Activated CD4-positive, alpha-beta T cell treated with anti-CD3 and anti-CD28 coated beads, Interleukin-2, amount 50 U/mL, for 16 hours (primary cell): ENCODE measurements at places on chromosomes 7 and 10.

DNA sequence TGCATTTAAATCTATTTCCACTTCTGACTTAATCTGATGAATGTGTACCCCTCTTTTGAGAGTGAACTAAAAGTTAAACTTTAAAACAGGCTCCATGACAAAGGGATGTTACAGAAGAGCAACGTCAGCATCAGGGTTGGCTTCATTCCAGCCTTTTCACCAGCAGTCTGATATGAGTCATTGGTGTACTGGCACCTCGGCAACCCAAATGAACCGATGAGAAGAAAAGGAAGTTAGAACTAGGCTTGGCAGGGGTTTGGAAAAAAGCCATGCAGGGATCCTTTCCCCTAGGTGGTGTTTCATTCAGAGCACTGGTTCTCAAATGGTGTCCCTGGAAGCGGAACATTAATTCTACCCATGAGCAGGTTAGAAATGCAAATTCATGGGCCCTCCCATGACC lies 53.6 kb downstream of the SEC61G start:
- peak; percentile 3 for DNase-seq

DNA sequence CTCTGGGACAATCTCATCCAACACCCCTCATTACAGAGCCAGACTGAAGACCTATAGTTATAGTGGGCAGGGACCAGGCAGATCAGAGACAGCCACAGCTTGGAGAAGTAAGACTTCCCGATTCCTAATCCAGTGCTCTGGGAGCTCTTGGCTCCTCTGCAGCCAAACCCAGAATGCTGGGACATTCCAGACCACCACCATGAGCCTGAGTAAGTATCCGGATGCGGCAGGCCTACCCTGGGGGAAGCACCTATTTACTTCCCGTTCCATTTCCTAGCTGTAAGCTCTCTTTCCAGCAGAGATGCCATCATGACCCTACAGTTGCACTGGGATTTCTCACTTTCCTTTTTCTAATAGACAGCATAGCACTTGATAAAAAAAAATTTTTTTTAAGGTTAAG lies 16.4 kb downstream of the HIP1 start:
- DNase-seq = no peak

GRCh38 chr7:45971661-45972175 lies 50.6 kb upstream of the IGFBP3 start:
- DNase-seq = no peak

- no peak for DNase-seq
Observed at GRCh38 chr10:103281753-103282152, 4.8 kb downstream of the INA start.

DNA sequence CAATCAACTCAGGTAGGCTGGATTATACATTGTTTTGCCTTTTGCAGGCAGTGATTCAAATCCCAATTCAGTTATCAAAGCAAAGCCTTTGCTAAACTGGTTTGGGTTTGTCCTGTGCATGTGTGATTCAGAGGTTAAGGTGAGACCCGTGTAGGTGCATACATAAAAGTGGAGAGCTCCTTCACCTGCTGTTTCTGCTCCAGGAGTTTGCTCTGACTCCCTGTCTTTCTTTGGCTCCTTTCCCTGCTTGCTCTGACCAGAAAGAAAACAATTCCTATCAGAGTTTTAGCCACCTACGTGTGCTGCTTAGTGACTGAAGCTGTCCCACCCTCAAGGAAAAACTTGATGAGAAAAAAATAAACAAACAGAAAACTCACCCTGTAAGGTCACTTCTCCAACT lies 101.1 kb downstream of the TPST1 start:
- DNase-seq = no peak

GRCh38 chr10:92208157-92208720 lies 82.6 kb downstream of the CPEB3 start:
- no peak for DNase-seq

DNA sequence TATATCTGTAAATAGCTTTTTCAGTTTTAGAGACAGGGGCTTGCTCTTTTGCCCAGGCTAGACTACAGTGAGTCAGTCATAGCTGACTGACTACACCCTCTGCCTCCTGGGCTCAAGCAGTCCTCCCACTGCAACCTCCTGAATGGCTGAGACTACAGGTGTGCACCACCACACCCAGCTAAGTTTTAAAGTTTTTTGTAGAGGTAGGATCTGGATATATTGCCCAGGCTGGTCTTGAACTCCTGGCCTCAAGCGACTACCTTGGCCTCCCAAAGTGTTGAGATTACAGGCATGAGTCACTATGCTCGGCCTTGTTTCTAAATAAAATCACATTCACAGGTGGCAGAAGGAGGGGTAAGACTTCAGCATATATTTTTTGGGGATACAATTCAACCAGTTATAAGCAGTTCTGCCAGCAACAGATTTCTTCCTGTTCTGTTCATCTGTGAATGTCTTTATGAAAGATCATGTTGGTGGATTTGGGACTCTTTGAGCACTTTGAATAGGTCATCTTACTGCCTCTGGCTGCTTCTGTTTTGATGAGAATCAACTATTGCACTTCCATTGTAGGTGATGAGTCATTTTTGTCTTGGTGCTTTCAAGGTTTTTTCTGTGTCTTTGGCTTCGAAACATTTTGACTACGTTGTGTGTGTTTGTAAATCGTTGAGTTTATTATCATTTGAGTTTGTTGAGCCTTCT lies 15.7 kb downstream of the RBM33 start:
- DNase-seq = peak; percentile 73

GRCh38 chr10:652233-652632 lies 37.2 kb downstream of the DIP2C start:
- DNase-seq = no peak

DNA sequence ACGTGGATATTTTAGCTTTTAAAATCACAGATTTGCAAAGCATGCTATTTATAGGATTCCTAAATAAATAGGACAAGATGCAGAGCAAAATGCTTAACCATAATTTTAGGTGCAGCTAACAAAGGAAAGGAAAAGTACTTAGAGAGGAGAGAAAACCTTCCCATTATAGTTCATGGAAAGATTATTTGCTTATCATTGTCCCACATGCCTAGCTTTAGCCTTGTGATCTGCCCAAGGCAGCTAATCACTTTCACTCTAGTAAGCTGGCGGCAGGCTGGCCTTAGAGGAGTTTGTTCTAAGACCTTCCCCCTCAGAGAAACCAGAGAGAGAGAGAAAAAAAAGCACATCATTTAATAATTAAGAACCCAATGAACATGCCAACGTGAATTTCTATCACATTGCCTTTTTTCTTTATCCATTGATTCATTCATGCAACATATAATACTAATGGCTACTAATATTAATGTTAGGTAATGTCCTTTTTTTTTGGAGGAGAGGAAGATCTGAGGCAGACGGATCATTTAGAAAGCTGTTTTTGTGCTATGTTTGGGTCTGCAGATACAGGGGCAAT lies 274.6 kb downstream of the ARL4A start:
- DNase-seq = no peak
